ENCODE measurements at places on chromosomes 13 and 19.

DNA sequence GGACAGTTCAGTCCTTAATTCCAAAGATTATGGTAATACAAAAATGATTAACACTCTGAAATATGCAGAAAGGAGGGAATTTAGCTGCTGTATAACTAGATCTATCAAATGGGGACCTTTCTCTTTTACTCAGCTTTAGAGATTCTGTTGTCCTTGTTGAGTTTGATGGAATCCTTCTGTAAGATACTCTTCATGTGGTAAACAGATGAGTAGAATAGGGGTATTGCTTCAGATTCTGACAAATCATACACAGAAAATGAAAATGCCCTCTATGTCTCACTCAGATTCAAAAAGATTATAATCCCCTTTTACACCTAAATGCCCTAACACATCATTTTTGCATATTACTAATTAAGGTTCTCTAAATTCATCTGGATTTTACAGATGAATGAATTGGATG, 50.7 kb downstream of the ARHGAP35 start:
- no peak for DNase-seq

DNA sequence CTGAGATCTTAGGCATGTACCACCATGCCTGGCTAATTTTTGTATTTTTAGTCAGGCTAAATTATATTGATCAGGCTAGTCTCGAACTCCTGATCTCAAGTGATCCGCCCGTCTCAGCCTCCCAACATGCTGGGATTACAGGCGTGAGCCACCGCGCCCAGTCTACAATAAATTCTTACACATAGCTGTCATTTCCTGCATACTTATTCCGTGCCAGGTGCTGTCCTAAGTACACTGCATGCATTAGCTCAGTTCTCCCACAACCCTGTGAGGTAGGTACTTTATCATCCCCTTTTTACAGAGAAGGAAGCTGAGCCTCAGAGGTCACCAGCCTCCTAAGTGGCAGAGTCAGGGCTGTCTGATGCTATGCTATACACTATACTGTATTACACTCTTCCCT, 7.2 kb upstream of the RHPN2 start:
- DNase-seq: no peak

GRCh38 chr19:3296446-3296845, 69.9 kb upstream of the NFIC start:
- DNase-seq: no peak

DNA sequence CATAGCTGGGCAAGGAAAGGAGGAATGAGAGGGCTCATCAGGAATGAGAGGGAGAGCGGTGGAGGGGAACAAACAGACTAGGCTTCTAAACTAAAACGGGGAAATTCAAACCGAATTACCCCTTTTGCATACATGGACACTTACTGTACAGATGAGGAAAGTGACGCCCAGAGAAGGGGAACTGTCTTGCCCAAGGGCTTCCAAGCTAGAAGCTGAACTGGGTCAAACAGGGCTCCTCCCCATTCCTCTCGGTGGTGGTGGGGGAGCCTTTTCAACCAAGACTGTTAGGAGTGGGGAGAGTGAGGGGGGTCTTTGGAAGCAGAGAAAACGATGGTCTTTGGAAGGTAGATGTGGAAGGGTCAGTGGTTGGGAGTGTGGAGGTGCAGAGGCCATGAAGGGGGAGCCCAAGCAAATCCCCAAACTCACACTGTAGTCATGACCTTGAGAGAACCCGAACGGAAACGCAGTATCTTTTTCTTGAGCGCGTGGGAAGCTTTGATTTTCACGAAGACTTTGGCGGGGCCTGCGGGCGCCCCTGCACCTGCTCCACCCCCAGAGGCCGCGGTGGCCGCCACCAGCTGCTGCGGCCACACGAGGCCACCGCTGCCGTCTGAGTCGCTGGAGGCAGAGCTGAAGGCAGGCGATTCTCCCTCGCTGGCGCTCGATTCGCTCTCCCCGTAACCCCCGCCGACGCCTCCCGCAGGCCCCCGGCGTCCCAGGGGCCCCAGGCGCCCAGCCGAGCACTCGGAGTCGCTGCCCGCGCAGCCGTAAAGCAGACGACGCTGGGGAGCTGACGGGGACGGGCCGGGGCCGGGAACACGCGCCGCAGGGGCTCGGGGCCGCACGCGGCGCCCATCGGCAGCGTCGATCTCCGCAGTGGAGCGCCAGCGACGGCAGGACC, 12.3 kb upstream of the GNG8 start:
- DNase-seq: no peak

DNA sequence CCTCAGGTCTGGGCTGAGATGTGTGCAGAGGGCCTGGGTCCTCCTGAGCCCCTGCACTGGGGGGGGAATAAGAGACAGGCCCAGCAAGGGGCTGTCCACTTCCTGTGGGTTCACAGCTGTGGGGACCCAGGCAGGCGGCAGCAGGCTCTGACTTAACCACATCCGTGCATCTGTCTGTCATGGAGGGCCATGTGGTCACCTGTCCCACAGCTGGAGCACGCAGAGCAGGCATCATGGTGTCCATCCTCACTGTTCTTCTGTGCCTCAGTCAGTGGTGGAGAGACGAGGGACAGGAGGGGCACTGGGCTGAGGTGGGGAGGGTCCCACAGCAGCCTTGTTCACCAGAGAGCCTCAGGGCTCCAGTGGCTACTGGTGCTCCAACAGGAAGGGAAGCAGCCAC, 16.3 kb upstream of the KIR3DL3 start:
- no peak for DNase-seq

GRCh38 chr13:77702366-77702765, 4.9 kb downstream of the SLAIN1 start:
- no peak for DNase-seq

GRCh38 chr13:91133941-91134802, 213.3 kb upstream of the MIR17HG start:
- DNase-seq: no peak

- DNase-seq: no peak
These were observed 183.3 kb downstream of the KCNRG start for GRCh38 chr13:50198508-50198907.

DNA sequence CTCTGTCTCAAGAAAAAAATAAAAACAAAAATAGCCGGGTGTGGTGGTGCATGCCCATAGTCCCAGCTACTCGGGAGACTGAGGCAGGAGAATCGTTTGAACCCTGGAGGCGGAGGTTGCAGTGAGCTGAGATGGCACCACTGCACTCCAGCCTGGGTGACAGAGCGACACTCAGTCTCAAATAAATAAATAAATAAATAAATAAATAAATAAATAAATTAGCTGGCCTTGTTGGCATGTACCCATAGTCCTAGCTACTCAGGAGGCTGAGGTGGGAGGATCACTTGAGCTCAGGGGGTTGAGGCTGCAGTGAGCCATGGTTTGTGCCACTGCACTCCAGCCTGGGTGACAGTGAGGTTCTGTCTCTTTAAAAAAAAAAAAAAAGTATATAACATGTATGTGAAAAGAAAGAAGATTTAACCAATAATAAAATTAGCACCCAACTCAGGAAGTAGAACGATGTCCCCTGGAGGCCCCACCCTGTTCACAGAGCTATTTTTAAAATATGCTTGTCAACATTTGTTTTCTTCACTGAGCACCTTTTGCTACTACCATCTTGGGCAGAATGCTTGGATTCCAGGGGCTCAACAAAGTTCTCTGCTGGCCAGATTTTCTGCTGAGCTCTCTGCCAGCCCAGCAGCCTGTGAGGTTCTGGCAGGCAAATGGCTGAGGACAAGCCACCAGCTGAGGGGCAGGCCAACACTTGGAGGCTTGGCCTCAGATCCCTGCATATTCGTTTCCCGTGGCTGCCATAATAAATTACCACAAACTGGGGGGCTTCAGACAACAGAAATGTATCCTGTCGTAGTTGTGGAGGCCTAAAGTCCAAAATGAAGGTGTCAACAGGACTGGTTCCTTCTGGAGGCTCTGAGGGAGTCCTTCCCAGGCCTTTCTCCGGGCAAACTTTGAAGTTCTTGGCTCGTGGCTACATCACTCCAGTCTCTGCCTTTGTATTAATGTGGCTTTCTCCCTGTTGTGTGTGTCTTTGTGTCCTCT, 5.2 kb downstream of the SLC25A42 start:
- no peak for DNase-seq

DNA sequence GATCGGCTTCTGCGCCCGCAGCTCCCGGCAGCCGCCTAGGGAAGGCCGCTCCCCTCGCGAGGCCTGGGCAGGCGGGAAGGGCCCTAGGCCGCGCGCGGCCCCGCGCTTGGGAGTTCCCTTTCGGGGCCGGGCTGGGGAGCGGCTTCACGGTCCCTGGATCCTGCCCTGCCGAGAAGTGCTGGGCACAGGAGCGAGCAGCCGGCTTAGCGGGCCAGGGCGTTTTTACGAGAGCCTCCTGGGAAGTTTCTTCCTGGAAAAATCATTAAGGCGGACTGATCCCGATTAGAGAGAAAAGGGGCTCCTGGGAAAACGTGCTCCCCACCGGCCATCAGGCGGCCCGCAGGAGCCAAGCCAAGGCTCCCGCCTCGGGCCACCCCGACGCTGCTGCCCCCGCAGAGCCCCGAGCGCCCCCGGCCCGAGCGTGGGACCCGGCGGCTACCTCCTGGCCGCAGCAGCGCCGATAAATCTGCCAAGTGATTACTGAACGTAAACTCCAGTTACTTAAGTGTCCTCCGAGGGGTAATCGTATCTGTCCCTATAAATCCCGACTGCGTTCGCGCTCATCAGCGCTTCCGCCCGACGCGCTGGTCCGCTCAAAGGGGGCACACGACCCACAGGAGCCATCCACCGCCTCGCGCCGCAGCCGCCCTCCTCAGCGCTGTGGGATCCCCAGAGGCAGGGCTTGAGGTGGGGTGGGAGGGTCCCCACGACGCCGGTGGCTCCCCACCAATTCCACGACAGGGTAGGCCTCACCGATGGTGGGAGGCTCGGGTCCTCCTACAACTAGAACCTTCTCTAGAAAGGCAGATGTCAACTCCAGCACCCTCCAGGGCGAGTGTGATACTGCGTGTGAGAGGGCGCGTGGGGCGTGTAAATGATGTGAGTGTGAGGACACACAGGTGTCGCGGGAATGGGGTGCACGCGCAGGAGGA, 2.8 kb downstream of the ZIC5 start:
- no peak for DNase-seq

GRCh38 chr19:18672044-18672451, 11.4 kb upstream of the CRTC1 start:
- no peak for DNase-seq

DNA sequence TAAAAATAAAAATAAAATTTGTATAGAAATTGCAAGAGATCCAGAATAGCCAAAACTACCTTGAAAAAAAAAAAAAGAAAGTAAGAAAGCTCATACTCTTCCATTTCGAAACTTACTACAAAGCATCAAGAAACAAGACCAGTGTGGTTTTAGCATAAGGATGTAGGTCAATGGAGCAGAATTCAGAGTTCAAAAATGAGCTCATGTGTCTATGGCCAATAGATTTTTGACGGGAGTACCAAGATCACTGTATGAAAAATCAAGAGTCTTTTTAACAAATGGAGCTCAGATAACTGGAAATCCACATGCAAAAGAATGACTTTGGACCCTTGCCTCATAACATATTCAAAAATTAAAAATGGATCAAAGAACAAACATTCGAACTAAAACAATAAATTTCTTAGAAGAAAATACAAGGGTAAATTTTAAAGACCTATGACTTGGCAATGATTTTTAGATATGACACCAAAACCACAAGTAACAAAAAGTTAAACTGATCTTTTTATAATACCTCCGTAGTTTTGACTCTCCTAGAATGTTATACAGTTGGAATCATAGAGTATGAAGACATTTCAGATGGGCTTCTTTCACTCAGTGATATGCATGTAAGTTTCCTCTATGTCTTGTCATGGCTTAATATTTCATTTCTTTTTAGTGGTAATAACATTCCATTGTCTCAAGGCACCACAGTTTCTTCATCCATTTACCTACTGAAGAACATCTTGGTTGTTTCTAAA, 43.2 kb downstream of the KLF12 start:
- DNase-seq: no peak

DNA sequence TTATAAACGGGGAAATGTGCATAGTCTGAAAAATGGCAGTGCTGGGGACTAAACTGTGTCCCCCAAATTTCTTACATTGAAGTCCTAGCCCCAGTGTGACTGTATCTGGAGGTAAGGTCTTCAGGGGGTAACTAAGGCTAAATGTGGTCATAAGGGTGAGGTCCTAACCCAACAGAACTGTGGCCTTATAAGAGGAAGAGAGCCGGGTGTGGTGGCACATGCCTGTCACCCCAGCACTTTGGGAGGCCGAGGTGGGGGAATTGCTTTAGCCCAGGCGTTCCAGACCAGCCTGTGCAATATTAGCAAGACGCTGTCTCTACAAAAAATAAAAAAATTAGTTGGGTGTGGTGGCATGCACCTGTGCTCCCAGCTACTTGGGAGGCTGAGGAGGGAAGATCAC, 17.8 kb downstream of the PROZ start:
- no peak for DNase-seq

DNA sequence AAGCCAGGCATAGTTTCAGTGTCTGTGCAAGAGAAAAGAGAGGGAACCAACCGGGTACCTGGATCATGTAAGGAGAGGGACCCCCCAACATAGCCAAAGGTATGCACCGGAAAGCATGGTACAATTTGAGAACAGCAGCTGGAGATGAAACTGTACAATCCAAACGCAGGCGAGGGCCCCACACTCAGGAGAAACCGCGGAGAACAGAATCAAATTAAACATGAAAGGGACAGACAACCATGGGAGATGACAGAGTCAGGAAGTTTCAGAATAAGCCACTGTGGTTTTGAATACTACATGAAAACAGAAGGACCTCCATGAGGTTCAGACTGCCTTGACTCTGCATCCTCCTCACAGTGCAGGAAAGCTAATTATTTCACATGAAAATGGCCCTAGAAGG, 62.9 kb upstream of the SPATA13 start:
- DNase-seq: no peak

All from NCI-H187 (cell line).